SK-N-SH (cell line): ENCODE measurements at places on chromosomes 2 and 18. TPM values are rescaled to one million over a fixed set of nuclear protein-coding genes. Genes with fewer than 3 reads are reported as not detected.

DNA sequence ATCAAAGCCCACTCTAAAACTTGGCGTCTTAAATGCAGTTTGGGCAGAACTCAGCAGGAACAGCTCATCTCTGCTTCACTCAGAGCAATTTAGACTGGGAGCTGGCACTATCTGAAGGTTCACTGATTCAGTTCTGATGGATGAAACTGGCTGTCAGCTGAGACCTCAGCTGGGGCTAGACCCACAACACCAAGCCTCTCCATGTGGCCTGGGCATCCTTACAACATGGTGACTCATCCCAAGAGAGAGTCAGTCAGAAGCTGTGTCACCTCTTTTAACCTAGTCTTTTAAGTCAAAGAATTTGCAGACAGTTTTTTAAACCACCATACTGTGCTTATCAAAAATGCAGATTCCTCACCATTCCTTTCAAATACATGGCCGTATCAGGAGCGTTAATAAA is 62.6 kb upstream of the ZNF397 start:
- no peaks in the 10 kb centered on the region for H3K27me3 ChIP-seq
- no peaks in the 10 kb centered on the region for H3K36me3 ChIP-seq
- no peak for DNase-seq
- H3K4me3 ChIP-seq = no peak overlapping the region
- no peaks in the 10 kb centered on the region for H3K4me1 ChIP-seq

GRCh38 chr2:70995426-70995729 is 705 bp upstream of the TEX261 start:
- no peaks in the 10 kb centered on the region for H3K36me3 ChIP-seq
- H3K4me1 ChIP-seq = 0 out of 2 replicates have a peak, but pooled peaks cover 9% of the 10 kb centered on the region
- H3K4me3 ChIP-seq = peak overlapping the region; percentile 75
- DNase-seq = peak; percentile 72
- no peak overlapping the region for H3K27ac ChIP-seq

- H3K27me3 ChIP-seq = peaks cover 20% of the 10 kb centered on the region; the same call in 1 of the 2 replicates
- no peak for DNase-seq
- no peak overlapping the region for H3K4me3 ChIP-seq
- no peaks in the 10 kb centered on the region for H3K36me3 ChIP-seq
Measured at GRCh38 chr2:95374921-95375471, 27.5 kb upstream of the FAHD2A start.

DNA sequence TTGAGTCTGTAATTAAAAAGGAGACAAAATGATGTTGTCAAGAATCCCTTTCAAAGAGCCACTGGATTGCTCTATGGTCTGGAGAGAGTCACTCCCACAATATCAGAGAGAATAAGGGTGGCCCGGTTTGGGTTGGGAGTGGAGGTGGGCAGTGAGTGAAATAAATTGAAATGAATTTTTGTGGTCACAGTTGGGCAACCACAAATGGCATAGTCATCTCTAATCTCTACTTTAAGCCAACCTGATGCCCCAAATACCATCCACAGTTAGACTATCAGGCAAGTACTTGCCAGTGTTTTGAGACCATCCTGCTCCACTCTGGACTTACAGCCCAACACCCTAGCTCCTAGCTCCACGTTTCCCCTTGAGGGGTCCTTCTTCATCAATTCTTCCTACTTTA is 559.7 kb downstream of the BCL11A start:
- H3K4me3 ChIP-seq = no peak overlapping the region
- no peak for DNase-seq
- no peak overlapping the region for H3K27ac ChIP-seq
- no peaks in the 10 kb centered on the region for H3K27me3 ChIP-seq
- no peaks in the 10 kb centered on the region for H3K36me3 ChIP-seq

DNA sequence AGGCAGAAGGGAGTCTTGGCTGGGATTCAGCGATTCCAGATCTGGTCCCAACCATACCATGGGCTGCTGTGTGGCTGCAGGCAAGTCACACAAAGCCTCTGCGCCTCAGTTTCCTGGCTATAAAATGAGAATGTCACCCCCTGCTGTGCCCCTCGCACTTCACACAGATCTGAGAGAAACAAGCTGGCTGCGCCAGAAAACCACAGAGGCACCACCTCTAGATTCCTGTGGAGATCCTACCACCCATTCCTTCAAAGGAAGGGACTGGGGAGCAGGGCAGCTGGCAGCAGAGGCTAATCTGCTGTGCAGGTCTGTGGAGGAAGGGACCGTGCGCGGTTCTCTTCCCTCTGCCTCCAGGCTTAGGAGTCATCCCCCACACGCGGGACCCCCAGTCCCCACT is 19.8 kb downstream of the NEURL3 start:
- DNase-seq = no peak
- no peaks in the 10 kb centered on the region; the same call in 1 of the 2 replicates for H3K27me3 ChIP-seq
- no peaks in the 10 kb centered on the region for H3K36me3 ChIP-seq
- no peaks in the 10 kb centered on the region for H3K4me1 ChIP-seq
- no peak overlapping the region for H3K4me3 ChIP-seq
- H3K27ac ChIP-seq = no peak overlapping the region

- H3K4me1 ChIP-seq = no peaks in the 10 kb centered on the region; the same call in none of the 2 replicates
- DNase-seq = no peak
- H3K36me3 ChIP-seq = peaks cover 54% of the 10 kb centered on the region
- H3K27ac ChIP-seq = peak overlapping the region; percentile 27; the same call in 1 of the 2 replicates
Measured at GRCh38 chr2:48346124-48346536, 183.8 kb upstream of the STON1 start.

DNA sequence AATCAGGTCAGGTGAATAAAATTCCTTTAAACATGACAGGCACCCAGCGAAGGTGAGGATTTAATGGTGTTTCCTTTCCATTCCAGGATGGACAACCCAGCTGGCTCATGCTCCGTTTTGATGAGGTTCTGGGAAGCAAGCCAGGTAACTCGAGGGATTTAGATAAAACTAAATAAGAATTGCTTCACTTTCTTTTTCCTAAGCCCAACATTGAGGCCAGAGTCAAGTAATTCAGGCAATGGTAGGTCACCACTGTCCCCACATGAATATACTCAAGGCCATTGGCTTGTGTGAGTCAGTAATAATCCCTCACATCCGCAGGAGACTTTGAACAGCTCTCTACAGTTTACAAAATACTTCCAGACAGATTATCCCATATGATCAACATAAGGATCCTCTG is 16.2 kb upstream of the LRATD1 start:
- no peaks in the 10 kb centered on the region for H3K4me1 ChIP-seq
- no peaks in the 10 kb centered on the region for H3K27me3 ChIP-seq
- no peak overlapping the region for H3K4me3 ChIP-seq
- no peak overlapping the region for H3K27ac ChIP-seq
- DNase-seq = no peak

DNA sequence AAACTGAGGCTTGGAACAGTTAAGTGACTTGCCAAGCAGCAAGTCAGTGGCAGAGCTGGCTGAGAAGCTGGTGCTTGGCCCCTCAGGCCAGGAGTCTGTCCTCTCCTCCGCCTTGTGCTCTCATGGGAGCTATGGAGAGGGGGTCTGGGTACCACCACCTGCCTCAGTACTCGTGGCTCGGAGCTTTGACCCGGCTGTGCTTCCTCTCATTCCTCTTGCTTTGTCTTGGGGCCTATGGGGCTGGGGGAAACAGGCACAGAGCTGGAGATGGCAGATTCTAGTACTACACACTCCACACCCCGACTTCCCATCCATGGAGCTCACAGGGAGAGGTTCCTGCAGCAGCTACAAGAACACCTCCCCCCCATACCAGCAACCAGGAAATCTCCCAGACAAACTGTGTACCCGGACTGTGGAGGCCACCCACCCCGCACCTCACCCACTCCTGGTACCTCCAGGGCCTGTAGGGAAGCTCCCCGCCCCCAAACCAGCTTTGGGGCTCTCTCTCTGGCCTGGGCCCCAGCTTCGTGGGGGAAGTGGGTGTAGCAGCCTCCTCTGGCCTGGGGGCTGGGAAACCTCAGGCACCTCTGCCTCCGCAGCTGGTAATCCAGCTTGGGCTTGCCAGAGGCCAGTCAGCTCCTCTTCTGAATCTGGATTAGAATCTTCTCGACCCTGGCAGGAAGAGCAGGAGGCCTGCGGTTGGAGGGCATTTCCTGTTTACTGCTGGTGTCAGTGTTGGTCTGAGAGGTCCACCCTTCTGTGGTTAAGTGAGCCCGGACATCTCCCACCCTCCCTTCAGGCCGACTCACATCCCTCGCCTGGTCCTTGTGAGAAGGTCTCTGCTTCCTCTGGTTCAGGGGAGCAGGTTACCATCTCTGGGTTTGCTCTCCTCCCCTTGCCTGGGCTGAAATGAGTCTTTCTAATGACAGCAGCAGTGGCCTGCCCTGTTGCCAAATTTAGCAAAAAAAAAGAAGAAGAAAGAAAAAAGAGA is 22.3 kb upstream of the RHOB start:
- peaks cover 25% of the 10 kb centered on the region for H3K4me1 ChIP-seq
- no peaks in the 10 kb centered on the region for H3K27me3 ChIP-seq
- H3K36me3 ChIP-seq = no peaks in the 10 kb centered on the region
- peak overlapping the region; percentile 57 for H3K27ac ChIP-seq
- H3K4me3 ChIP-seq = no peak overlapping the region

DCDC2C gene
- polyA plus RNA-seq = not detected in 2 replicates

C2orf81 gene
- 1.2 and 2.5 TPM in 2 replicates for polyA plus RNA-seq

TET3 gene
- polyA plus RNA-seq = 1.6 TPM in 2 replicates

TUBB8B gene
- polyA plus RNA-seq = not detected in 2 replicates

BCL11A gene
- polyA plus RNA-seq = 1.9 and 2.4 TPM in 2 replicates

ARHGEF4 gene
- polyA plus RNA-seq = 1.5 and 2.3 TPM in 2 replicates
